ENCODE measurements at places on chromosomes 16 and 17.
A peak's percentile ranks its signal among the peaks of the same experiment; 100 is the strongest.

GRCh38 chr17:67244431-67245072 lies 444 bp downstream of the HELZ start:
- DNase-seq, result no peak

DNA sequence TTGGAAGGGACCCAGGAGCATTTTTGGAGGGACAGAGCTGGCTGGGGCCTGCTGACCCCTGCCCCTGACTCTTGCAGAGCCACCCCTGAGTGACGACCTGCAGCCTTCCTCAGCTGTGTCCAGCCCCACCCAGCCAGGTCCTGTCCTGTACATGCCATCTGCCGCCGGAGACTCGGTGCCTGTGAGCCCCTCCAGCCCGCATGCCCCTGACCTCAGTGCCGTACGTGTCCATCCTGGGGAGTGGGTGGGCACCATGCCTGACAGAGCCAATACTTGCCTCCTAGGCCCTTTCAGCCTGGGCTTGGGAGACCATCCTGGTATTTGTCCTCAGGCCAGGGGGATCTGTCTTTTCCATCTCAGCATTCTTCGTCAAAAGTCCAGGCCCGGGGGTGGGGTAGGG lies 27.5 kb downstream of the UNC13D start:
- DNase-seq, result no peak

DNA sequence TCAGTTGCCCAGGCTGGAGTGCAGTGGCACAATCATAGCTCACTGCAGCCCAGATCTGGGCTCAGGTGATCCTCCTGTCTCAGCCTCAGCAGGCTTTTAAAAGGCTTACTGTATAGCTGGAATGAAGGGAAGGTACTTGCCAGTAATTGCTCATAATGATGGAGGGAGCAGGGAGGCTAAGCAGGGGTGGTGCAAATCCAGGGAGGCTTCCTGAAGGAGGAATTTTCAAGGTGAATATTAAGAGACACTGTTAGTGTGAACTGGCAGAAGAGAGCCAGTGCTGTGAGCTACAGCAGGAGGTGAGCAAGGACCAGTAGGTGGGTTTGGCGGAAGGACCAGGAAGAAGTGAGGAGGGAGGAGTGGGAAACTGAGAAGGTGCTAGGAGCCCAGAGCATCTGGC lies 24.7 kb downstream of the CRHR1 start:
- no peak for DNase-seq

DNA sequence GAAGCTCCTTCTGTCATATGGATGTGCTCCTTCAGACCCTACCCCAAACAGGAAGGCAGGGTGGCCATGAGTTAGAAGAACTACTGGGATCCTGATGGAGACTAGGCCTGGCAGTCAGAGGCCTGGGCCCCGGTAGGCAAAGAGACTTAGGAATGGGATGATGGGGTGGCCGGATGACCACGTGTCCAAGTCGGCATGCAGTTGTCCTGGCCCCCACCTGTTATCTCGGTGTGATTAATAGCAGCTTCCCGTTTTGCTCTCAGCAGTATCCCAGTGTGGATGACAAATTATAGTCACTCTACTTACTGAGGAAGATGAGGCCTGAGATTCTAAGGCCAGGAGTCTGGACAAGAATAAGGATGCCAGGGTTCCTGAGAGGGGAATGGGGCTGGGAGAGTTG lies 1.5 kb downstream of the TNFSF12 start:
- DNase-seq, result no peak

GRCh38 chr17:34420254-34420766 lies 57.3 kb upstream of the CCL1 start:
- peak; percentile 76 for DNase-seq

DNA sequence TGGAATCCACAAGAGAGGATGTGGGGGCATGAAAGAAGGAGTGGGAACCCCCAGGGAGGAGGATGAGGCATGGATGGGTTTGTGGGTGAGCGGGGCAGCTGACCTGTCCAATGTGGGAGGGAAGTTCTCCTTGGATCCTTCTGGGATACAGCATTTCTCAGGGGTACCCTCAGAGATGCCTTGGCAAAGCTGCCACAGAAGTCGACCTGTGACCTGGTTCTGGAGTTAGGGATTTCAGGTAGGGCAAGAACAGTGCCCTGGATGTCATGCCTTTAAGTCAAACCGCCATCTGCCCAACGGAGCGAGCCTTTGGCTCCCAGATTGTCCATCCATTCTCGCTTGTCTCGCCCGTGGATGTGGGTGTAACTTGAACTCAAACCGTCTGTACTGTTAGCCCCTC lies 30.0 kb downstream of the WSCD1 start:
- DNase-seq, result no peak

- peak; percentile 19 for DNase-seq
Observed at GRCh38 chr17:14805348-14805747, 459.8 kb downstream of the PMP22 start.

DNA sequence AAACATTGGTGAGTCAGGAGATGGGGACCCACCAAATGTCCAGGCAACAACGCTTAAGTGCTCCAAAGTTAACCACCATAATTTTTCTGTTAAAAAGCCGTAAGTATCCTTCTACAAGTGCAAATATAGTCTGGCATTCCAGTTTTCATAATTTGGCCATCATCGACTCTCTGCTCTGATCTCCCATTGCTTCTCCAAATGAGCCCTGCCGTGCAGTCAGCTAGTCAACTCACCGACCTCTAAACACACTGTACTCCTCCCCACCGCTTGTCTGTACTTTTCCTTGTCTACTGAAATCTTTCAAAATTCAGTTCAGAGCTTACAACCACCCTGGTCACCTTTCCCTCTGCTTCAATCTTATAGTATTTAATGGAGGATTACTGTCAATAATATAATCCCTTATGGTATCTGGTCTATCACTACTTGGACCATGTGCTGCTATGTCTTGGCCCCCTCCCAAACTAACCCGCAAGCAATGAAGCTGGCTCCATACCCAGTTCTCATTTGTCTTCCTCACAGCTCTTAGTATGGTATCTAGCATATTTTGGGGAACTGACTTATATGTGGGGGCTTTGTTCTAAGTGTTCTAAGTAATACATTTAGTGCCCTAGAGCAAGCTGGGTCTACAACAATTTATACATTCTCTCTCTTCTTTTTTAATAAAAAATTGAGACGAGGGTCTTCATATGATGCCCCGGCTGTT lies 52.7 kb upstream of the SLC25A19 start:
- no peak for DNase-seq

DNA sequence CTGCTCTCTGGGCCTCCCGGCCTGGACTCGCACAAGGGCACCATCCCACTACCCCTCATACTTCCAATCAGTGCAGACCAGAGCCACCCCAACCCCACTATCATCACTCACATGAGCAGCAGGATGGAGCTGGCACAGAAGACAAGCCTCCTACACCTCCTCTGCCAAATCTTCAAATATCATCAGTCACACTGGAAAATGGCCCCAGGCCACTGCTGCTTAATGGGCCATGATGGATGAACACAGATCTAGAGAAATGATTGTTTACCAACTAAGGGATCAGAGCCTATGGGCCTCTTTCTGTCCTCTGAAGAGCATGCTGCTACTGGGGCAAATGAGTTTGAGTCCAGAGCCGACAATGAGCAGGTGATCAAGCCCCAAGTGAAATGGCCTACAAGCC lies 165.5 kb downstream of the GRIN2A start:
- DNase-seq, result no peak

DNA sequence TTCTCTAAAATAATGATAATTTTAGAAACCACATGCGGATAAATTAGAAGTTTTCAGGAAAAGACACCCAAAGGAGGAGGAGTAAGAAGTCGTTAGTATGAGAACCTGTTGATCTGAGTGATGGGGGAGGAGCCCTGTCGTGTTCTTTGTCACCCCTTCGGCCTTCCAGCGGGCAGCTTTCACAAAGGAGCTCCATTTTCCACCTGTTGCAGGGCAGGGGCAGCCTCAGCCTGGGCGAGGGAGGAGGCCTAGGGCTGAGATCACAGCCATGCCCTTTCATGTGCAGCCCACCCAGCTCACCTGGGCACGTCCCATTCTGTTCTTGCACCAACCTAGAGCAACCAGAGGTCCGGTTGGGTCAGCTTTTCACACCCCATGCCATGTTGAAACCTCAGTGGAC lies 5.3 kb downstream of the DUSP14 start:
- no peak for DNase-seq

- no peak for DNase-seq
Observed at GRCh38 chr16:4917117-4917516, 19.8 kb downstream of the PPL start.

DNA sequence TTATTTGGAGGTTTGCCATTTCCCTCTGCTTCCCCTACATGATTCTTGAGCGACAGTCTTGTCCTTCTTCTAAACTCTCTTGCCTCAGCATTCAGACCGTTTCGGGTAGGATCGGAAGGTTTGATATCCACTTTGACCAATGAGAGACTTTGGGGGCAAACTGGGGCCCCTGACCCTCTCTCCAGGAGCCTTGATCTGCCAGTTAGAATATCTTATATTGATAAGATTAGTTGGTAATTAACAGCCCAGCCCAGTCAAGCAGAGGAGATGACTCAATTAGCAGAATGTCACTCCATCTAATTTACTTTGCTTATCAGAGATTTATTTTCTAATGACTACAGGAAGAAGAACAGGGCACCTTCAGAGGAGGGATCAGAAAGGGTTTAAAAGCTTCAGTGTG lies 532.8 kb downstream of the XYLT1 start:
- no peak for DNase-seq

GRCh38 chr16:17083628-17084027 lies 387.1 kb downstream of the XYLT1 start:
- DNase-seq, result no peak

- DNase-seq, result peak; percentile 48
Observed at GRCh38 chr16:67163164-67163998, 1.2 kb upstream of the HSF4 start.

GRCh38 chr17:81027591-81028505 lies 7.1 kb upstream of the BAIAP2 start:
- no peak for DNase-seq

DNA sequence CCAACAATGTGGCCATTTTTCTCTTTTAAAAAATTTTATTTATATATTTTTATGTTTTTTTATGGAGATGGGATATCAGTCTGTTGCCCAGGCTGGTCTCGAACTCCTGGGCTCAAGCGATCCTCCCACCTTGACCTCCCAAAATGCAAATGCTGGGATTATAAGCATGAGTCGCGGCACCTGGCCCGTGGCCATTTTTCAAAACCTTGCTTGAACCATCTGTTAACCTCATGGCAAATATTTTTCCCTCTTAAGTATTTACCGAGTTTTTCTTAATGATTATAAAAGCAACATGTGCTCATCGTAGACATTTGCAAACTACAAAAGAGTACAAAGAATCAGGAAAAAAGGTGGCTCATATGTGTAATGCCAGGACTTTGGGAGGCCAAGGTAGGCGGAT lies 127.6 kb downstream of the ABCC6 start:
- no peak for DNase-seq

DNA sequence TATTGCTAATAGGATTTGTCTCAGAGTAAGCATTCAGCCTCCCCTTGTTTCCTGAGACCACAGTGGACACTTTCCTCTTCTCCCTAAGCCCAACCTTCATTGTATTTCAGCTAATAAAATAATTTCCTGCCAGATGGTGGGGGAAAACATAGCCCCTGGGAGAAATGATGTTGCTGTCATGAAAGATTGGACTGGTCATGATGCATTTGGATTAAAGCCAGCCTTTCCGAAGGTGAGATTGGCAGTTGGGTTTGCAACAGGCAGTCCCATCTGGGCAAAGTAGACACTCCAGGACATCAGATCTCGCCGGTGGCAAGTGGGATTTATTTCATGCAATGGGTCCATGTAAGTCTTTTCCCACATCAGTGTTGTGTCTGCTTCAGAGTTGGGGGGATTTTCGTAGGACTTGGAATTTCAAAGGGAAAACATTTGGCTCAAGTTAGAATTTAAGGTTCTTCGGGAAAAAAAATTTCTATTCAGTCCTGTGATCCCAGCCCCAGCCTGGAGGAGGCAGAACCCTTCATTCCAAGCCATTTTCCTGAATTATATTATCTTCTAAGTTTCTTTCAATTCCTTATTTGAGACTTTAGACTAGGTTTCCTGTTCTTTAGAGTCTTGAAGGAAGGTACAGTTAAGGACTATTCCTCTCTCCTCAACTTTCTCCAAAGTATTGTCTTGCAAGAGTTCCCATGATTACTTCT lies 391.7 kb downstream of the XYLT1 start:
- no peak for DNase-seq

DNA sequence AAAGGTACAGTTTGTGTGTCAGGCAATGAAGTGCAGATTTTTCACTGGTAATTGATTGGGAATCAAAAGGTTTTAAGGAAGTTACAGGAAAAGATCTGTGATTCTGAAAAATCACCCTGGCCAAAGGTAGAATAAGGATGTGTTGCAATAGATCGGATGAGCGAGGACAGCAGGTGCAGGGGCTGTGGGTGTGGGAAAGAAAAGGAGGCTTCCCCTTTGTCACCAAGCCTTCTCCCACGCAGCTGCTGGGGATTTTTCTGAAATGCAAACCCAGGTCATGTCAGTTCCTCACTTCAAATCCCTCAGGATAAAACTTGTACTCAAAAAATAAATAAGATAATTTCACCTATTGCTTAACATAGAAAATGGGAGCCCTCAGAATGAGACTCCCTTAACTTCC lies 47.9 kb upstream of the ARHGAP17 start:
- DNase-seq, result peak; percentile 85

DNA sequence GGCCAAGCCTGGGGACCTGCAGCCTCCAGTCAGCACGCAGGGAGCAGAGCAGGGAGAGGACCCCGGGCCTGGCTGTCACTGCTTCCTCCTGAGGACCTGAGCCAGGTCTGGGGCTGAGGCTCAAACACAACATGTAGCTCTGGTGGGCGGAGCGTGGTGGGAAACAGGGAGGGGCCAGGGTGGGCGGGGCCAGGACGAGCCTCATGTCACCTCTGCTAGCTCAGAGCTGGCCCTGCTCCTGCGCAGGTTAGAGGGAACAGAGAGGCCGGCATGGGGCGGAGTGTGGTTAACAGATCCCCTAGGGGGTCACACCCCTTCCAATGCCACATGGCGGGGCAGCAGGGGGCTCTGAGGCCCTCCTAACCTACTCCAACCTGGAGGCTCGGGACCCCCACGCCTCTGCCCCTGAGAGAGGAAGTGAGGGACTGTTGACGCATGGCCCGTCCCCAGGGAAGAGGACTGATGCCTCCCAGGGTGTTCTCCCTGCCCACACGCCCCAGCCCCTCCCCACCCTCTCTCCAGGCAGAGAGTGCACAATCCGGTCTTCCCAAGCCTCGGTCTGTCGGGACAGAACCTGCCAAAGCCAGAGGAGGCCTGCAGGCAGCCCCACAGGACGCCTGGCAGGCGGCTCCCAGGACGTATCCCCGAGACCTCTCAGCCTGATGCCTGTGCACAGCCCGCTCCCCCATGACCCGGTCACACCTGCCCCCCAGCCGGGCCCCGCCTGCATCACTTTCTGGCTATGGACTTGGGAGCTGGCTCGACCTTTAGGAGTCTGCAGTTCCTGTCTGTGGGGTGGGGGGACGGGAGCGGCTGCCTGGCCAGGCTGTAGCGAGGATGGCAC lies 15.2 kb downstream of the PIEZO1 start:
- DNase-seq, result peak; percentile 31

- DNase-seq, result no peak
Observed at GRCh38 chr17:67050066-67050465, 5.7 kb downstream of the CACNG1 start.

DNA sequence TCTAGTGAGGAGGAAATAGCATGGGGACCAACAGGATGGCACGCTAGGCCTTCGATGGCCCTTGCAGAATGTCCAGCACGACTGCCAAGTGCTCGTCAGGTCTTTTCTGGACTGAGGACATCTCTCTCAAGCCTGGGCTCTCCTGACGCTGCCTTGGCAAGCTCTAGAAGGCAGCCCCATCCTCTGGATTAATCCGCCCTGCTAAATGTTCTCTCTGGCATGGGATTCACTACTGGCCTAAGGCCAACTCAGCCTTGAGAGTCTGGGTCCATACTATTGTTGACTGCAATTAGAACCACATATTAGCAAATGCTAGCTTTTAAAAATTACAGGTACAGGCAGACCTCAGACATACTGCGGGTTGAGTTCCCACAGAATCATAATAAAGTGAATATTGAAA lies 2.5 kb upstream of the CEP295NL start:
- DNase-seq, result no peak
